ENCODE measurements at places on chromosomes 6 and 20.

DNA sequence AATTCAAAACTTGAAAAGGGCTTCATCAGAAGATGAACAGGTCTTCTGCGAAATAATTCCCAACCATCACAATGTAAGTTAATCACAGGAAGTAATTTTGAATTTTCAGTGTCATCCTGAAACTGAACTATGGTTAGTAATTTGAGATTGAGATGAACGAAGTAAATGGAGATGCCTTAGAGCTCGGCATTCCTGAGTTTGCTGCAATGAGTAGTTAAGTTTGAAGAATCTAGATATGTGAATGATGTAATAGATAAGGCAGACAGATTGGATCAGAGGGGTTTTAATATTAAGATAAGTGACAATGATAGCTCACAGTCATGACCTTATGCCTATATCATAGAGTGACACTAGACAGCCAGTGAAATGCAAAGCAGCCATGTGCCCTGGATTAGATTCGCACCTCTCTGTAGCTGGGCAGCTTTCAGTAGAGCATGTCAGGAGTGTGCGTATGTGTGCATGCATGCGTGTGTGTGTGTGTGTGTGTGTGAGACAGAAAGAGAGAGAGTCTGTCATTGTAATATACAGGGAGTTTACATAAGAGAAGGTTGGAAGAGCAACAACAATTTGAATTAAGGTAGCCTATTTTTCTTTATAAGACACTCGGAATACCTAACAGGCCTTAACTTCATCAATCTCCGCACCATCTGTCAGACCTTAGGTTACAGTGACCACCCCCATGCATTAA is 233.0 kb downstream of the GMPR start:
- no peak for DNase-seq

GRCh38 chr20:25042531-25043498 is 15.1 kb downstream of the ACSS1 start:
- no peak for DNase-seq

DNA sequence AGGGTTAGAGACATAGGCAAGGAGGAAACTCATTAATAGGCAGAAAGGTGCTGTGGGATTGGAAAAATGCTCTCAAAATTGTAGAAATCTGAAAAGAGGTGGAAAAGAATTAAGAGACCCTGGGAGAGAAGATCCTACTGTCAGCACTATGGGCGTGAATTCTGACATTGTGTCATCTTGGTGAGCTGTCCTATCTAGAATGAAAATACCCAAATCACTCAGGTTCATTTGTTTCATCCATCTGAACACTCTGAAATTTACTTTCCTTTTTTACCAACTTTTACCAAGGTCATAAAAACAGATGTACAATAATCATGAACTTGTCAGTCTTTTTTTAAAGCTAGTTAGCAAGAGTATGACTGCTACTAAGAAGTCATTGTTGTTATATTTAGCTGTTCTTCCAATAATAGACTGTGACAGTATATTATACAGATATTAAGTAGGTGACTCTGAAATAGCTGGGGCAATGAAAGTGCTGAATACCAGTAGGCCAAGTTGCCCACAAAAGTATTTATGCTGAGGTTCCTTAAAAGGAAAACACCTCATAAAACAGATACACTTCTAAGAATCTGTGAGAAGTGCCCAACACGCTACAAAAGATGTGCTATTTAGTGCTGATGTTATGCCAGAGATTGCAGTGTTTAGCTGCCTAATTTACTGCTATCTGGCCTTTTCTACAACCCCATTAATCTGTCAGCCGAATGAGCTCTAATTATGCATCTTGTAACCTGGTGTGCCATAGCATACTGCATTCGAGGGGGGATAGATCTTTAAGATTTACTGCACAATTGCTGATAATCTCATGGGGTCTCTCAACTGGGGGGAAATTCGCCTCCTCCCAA is 217.5 kb upstream of the SUPT3H start:
- no peak for DNase-seq

- DNase-seq = no peak
Observed at GRCh38 chr20:48649104-48649626, 178.6 kb downstream of the PREX1 start.

DNA sequence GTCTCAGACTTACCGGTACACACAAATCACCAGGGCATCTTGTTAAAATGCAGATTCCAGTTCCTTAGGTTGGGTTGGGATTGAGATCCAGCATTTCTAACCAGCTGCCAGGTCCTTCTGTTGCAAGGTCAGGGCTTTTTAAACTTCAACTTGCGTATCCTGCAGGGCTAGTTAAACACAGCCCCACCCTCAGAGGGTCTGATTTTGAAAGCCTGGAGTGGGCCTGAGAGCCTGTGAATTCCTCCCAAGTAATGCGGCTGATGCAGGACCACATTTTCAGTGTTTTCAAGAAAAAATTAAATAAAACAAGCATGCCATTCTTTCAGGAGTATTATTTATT is 65.3 kb downstream of the MKKS start:
- DNase-seq = no peak

GRCh38 chr20:57682184-57683101 is 27.4 kb downstream of the PMEPA1 start:
- no peak for DNase-seq
